A172 (cell line): ENCODE measurements at places on chromosomes 4 and X. TPM values are rescaled to one million over a fixed set of nuclear protein-coding genes. Genes with fewer than 3 reads are reported as not detected.

DNA sequence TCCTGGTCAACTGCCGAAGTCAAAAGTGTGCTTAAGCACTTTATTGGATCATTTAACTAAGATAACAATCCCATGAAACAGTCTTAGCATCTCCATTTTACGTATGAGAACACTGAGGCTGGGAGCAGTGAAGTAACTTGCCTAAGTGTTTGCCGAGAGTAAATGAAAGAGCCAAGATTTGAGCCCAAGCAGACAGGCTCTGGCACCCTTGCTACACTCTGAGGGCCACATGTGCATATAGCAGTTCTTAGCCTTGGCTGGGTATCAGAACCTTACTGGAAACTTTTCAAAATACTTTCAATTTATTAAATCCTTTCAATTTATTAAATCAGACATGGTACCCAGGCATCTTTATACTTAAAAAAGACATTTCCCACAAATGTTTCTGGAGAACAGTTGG, 225.9 kb downstream of the NR3C2 start:
- no peak for DNase-seq

- DNase-seq = no peak
These were observed 690.9 kb downstream of the PCDH19 start for GRCh38 chrX:99719140-99719539.

Gene SULT1E1
- not detected in 2 replicates for total RNA-seq

Gene ZRSR2
- 5.5 and 8.0 TPM in 2 replicates for total RNA-seq

DNA sequence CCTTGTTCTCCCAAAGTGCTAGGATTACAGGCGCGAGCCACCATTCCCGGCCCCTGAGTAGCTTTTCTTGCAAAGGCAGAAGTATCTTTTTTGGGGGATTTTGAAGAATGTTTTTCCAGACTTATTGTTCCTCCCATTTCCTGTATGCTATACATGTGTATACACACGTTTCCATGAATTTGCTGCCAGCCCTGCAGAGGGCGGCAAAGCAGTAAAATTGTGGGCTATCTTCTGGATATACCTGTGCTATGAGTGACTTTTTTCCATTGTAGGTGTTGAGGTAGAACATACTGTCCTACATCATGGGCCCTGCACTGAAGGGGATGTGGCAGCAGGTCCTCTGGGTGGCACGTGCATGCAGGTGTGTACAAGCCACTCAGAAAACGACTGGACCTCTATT, 16.9 kb upstream of the MED28 start:
- peak; percentile 16 for DNase-seq

DNA sequence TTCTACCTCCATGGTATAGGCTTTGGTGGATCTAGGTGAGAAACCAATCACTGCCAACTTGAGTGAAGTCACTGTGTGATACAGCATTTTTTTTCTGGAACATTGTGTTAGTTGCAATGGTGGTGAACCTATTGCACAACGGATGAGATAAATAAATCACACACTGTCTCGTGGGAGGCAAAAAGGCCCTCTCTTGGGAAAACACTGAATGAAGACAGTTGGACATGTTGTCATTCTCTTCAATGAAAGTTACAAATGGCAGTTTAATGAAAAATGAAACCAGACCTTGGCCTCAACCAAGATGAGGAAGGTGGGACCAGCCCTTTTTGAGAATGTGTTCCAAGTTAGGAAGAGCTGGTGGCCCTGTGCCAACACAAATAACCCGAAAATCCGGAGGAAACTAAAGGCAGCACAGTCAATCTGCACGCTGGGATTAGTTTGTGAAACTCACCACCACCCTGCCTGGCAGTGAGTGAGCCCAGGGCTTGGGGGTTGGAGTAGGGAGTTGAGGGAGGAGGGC, 5.4 kb upstream of the ADGRG2 start:
- peak; percentile 37 for DNase-seq

Gene ANOS1
- 0.24 and 1.2 TPM in 2 replicates for total RNA-seq

Gene SPANXN4
- total RNA-seq = not detected in 2 replicates

DNA sequence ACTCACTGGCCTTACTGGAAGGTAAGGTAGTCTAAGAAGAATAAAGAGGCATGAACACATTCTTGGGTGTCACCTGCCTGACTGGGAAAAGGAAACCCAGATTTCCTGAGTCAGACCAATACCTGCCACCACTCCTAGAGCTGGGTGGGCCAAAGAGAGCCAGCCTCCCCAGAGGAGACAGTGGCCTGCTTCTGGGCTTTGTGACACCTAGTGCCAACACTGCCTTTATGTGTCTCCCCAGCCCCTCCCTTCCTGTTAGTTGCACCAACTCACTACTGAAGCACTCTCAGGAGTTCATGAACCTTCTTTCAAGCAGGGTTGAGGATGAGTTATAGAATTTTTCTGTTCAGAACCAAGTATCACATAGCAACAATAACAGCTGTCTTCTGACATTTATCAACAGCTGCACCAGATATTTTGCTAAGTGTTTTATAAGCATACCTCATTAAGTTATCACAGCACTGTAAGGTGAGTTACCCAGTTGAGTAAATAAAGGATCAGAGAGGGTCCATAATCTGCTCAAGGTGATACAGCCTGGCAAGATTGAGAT, 77.6 kb upstream of the ETNPPL start:
- DNase-seq = no peak

DNA sequence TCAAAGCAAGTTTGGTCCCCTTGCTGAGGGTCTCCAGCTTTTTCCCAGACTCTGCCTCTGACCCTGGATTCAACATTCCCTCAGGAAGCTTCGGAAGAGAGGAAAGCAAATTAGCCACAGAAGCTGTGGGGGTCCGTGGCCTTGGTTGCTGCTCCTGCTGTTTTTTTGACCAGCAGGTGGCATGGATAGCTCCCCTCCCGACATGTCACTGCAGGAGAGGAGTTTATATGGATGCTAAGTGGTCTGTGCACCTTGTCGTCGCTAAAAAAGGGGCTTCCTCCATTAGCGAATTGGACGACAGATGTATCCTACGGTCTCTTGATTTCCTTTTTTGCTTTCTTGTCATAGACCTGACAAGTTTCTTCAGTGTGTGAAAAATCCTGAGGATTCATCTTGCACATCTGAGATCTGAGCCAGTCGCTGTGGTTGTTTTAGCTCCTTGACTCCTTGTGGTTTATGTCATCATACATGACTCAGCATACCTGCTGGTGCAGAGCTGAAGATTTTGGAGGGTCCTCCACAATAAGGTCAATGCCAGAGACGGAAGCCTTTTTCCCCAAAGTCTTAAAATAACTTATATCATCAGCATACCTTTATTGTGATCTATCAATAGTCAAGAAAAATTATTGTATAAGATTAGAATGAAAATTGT, 70.2 kb downstream of the CD38 start:
- DNase-seq = no peak

Gene AVPR2
- 2.0 and 2.6 TPM in 2 replicates for total RNA-seq

DNA sequence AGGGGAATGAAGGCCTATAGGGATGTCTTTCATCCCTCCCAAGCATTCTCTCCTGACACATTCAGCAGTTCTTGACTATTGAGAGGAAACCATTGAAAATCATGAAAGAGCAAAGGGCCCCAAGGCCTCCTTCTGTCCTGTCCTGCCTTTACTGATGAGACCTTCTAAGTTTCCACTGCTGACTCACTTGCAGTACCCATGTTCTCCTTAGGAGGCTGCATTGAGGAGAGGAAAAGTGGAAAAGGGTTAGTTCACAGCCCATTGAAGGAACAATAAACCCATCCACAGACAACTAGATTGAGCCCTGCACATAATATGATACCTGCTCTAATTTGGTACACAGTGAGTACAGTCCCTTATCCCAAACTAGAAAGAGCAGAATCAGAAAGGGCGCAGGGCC, 115.1 kb upstream of the PNPLA4 start:
- DNase-seq = no peak

- peak; percentile 55 for DNase-seq
These were observed 1477.7 kb upstream of the IGFBP7 start for GRCh38 chr4:58587856-58588255.

- no peak for DNase-seq
These were observed 125.8 kb upstream of the VCX3A start for GRCh38 chrX:6660567-6661264.

Gene MAP7D2
- total RNA-seq = 0.03 TPM in 1 of 2 replicates, not detected in the other

Gene NAA11
- total RNA-seq = not detected in 2 replicates

Gene DOK7
- 17.9 and 21.4 TPM in 2 replicates for total RNA-seq

Gene DGAT2L6
- not detected in 2 replicates for total RNA-seq

GRCh38 chr4:75063433-75063832, 130.5 kb downstream of the PARM1 start:
- no peak for DNase-seq

Gene WDR17
- 2.5 and 3.3 TPM in 2 replicates for total RNA-seq

Gene OTOP1
- not detected in 2 replicates for total RNA-seq

Gene CHRDL1
- total RNA-seq = not detected in 2 replicates

DNA sequence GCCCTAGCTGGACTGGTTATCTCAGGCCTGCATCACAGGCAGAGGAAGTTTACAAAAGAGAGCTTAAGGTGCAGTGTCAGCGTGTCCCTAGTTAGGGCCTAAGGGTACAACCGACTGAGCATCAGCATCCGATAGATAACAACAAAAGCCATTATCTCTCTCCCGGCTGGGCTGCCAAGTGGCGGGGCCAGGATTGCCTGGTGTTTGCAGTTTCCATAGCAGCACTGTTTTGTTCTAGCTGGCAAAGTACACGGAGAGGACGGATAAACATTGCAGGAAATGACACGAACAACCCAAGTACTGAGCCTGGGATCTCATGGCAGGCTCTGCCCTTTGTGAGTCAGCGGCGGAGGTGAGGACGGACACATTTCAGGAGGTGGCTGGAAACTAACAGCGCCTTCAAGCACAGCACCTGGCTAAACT, 104.7 kb upstream of the NOCT start:
- DNase-seq = peak; percentile 77

- DNase-seq = no peak
These were observed 40.8 kb downstream of the PSAPL1 start for GRCh38 chr4:7393601-7394575.

DNA sequence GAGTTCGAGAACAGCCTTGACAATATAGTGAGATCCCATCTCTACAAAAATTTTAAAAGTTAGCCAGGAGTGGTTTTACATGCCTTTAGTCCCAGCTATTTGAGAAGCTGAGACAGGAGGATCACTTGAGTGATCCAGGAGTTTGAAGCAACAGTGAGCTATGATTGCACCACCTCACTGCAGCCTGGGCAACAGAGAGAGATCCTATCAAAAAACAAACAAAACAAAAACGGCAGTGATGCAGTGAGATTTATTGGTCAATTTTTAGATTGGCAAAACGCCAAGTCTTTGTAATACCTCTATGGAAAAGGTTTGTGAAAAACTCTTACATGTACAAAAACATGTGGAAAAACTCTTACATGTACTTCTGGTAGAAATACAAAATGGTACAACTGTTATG, 91.3 kb downstream of the PTPN13 start:
- DNase-seq = no peak
